HT-29 (cell line): ENCODE measurements at places on chromosomes 6 and 20. TPM values are rescaled to one million over a fixed set of nuclear protein-coding genes. Genes with fewer than 3 reads are reported as not detected.

- DNase-seq = no peak
Measured at GRCh38 chr6:22497276-22497675, 72.1 kb upstream of the HDGFL1 start.

MOXD1 gene
- total RNA-seq = not detected in 2 replicates

GRCh38 chr6:160739955-160740354, 37.9 kb downstream of the PLG start:
- DNase-seq = no peak

GRCh38 chr20:50295762-50296449, 105.3 kb downstream of the CEBPB start:
- DNase-seq = peak; percentile 38

DNA sequence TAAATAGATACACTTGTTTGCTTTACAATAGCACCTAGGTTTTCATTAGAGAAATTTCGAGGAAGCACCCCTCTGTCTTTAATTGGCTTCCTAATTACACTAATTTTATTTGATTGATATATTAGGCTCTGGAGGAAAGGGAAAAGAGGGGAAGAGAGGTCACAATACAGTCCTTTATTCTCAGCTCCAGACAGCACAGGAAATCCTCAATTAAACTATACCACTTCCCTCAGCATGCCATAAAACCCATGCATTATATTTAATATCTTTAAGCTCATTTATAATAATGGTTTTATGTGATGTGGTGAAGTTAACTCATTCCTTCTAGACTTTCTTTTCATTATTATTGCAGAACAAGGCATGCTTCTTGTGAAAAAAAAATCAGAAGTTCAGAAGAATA, 17.7 kb upstream of the PDE7B start:
- DNase-seq = no peak

GRCh38 chr6:87182321-87182720, 27.0 kb downstream of the ZNF292 start:
- DNase-seq = no peak

DNA sequence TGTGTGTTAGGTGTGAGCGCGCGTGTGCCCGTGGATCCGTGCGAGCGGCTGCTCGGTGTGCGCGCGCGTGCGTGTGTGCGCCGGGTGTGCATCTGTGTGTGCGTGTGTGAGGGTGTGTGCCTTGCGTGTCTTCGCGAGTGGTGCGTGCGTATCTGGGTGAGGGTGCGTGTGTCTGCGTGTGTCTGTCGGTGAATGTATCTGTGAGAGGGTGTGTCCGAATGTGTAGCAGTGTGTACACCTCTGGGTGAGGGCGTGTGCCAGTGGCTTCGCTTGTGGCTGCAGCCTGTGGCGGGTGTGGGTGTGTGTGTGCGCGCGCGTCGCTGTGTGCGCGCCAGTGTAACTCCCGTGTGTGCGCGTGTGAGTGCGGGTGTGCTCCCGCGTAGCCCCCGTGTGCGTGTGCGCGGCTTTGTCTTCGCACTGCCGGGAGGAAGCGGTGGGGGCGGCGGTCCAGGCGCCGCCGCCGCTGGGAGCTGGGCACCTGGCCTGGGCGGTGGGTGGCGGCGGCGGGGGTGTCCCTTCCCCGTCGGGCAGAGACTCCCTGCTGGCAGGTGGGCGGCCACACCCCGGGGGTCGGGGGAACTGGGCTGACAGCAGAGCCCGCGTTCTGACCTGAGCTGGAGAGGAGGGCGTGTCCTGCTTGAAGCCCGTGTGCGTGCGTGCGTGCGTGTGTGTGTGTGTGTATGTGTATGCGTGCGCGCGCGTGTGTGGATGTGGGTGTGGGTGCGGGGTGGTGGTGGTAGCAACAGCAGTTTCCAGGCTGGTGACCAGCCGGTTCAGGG, 61.3 kb upstream of the EPB41L1 start:
- peak; percentile 83 for DNase-seq

CYP24A1 gene
- total RNA-seq = 1.1 and 1.9 TPM in 2 replicates

ADAM33 gene
- not detected in 2 replicates for total RNA-seq

DNA sequence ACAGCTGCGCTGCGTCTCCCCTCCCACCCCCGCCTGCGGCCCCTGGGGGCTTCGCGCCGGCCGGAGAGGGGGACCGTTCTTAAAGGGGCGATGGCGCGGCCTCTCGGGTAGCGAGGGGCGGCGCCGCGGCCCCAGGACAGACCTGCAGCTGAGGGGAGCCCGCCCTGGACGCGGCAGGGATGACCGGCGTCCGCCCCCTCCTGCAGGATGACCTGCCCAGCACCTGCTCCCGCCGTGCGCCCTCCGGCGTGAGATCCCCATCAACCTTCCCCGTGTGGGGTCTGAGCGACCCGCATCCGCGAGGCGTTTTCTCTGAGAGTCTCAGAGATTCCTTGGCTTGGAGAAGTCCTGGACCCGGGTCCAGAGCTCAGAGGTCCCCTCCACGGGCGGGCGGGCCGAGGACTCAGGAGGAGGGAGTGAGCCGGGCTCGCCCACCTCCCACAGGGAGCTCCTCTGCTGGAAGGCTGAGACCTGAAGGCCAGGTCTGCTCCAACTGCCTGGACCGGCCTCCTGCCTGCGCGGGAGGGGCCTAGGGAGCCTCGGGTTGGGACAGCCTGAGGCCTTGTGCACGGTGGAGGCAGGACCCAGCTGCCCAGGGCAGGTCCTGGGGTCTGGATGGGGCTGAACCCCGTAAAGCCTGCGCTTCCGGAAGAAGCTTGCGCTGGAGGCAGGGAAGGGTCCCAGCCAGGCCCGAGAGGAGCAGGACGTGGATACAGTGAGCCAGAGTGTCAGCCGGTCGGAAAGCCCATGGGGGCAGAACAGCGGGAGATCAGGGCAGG, 532 bp upstream of the NKAIN4 start:
- no peak for DNase-seq

TFAP2C gene
- 0.16 TPM in 1 of 2 replicates, not detected in the other for total RNA-seq

EDN1 gene
- total RNA-seq = 37.0 and 43.2 TPM in 2 replicates

- no peak for DNase-seq
Measured at GRCh38 chr6:43871284-43871683, 101.3 kb downstream of the VEGFA start.

DNA sequence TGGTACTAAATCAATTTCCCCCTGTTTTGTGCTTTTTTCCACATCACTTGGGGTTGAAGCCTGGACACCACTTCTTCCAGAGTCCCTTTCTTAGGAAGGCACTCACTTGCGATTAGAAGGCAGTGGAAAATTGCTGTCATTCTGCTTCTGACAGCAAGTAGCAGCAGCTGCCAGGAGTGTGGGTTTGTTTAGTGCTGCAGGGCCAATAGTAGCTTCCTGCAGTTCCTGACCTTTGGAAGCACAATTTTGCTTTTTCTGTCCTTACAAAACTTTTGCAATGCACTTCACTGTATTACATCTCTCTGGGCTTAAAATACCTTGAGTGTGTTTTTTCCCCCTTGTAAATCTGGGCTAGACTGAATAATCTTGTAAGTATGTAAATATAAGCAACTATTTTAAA, 12.5 kb upstream of the HLA-DRA start:
- DNase-seq = no peak

DNA sequence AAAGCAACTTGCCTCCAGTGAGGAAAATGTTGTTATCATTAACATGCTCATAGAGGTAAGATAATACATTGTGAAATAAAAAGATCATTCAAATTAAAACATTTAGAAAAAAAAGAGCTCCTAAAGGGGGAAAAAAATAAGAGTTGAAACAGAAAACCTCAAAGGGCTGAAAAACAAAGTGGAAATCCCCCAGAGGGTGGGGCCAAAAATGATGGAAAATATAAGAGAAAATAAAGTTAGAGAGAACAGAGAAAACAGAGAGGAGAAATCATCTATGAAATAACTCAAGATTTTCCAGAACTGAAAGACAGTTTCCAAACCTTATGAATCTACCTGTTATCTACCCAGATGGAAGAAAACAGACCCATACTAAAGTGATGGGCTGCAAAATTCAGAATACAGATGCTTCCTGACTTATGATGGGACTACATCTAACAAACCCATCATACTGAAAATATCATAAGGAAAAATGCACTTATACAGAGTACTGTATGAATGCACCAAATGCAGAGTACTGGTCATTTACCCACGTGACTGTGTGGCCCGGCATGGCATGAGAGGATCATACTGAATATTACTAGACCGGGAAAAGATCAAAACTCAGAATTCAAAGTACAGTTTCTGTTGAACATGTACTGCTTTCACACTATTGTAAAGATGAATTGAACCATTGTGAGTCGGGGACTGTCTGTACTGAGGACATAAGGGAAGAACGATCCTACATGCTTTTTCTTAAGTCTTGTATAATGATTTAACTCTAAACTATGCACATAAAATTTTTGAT, 4.0 kb downstream of the ZBTB24 start:
- no peak for DNase-seq

GRCh38 chr20:8524101-8525016, 392.3 kb downstream of the PLCB1 start:
- DNase-seq = no peak

TNFRSF6B gene
- 4.1 and 4.9 TPM in 2 replicates for total RNA-seq

DNA sequence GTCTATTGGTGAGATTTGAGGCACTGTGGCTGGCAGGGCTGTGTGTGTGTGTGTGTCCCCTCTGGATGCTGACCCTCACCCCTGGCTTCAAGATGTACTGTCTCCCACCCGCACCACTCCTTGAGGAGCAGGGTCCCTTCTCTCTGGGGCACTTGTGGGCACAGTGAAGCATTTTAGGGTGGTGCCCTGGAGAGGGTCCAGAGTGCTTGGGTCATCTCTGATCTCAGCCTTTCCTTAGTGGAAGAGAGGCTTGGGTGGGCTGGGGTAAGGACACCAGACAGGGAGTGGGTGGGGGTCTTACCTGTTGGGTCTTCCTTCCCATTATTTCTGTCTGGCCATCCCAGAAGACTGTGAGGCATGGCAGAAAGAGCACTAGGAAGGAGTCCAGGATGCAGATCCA, 66.1 kb downstream of the EFCAB8 start:
- no peak for DNase-seq

DNA sequence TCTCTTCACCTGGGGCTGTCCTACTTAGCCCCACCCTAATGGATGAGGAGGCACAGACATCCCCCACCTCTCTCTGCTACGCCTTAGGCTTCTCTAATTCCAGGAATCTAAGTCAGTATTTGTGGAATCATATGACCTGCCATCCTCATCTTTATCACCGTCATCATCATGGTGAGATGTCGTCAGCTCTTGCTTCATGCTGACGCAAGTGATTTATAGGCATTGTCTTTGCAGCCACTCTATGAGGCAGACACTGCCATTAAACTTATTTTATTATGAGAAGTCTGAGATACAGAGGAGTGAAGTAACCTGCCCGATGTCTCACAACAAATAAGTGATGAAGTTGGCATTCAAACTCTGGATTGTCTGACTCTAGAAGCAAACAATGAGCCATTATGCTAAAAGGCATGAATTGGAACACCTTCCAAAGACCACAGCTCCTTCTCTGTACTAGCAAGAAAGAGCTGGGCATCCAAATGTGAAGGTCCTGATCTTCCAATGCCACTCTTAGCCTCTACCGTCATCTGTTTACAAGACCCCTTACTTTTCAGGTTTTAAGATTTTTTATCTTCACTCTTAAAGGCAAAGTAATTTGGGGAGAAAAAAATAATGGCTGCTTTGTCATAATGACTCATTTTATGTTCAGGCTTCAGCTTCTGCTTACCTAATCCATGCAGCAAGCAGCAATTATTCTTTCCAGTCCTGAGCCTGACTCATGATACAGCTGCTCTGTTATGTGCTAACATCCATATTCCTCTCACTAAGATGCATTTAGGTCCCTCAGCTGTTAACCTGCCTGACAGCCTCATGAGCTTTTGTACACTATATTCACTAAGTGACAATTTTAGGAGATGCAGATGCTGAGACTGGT, 113.7 kb upstream of the BCLAF1 start:
- peak; percentile 46 for DNase-seq

MRAP2 gene
- 7.6 and 10.5 TPM in 2 replicates for total RNA-seq

DNA sequence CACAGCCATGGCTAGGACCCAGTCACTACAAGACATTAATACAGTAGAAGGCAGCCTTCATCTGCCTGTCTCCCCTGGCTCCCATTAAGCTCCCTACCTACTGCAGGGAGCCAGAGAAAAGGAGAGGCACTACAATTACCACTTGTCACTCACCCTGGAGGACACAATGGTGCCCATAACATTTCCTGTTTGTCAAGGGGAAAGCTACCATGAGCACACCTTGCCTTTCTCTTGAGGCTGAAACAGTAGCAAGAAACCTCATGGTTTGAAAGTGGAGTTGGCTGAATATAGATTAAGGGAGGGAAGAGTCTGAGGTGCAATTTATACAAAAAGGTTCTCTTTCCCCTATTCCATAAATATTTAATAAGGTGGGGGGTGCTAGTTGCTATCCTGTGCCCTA, 27.9 kb downstream of the STK38 start:
- DNase-seq = no peak

SLC35D3 gene
- total RNA-seq = 0.05 and 0.66 TPM in 2 replicates

SPDEF gene
- 55.1 and 59.6 TPM in 2 replicates for total RNA-seq

- DNase-seq = no peak
Measured at GRCh38 chr6:140380427-140381218, 1006.2 kb upstream of the CITED2 start.

SIRPA gene
- total RNA-seq = 0.13 and 0.53 TPM in 2 replicates

GRCh38 chr6:100420711-100421110, 44.0 kb downstream of the SIM1 start:
- no peak for DNase-seq

HUS1B gene
- 1.1 TPM in 1 of 2 replicates, not detected in the other for total RNA-seq

GRCh38 chr20:57898332-57898731, 188.5 kb upstream of the PMEPA1 start:
- no peak for DNase-seq

GRCh38 chr6:68640491-68640835, 5.4 kb downstream of the ADGRB3 start:
- no peak for DNase-seq

DNA sequence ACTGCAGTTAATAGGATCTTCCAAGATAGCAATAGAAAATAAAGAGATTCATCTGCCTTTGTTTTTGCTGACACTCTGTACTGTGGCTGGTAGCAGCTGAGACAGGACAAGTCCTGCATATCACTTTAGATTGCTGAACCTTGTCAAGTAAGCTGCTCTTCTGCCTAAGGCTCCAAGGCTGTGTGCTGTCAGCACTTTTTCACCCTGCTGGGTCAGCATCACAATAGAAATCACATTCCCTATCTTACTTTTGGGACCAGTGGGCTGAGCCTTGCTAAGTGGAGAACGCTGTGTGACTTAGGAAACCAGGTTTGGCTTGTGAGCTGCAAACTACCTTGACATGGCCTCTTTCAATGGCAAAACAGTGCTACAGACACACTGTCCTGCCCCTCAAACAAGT, 263.9 kb downstream of the FRK start:
- DNase-seq = no peak

PNPLA1 gene
- 0.23 and 0.38 TPM in 2 replicates for total RNA-seq

- no peak for DNase-seq
Measured at GRCh38 chr6:134636186-134636799, 313.6 kb downstream of the ALDH8A1 start.

DNA sequence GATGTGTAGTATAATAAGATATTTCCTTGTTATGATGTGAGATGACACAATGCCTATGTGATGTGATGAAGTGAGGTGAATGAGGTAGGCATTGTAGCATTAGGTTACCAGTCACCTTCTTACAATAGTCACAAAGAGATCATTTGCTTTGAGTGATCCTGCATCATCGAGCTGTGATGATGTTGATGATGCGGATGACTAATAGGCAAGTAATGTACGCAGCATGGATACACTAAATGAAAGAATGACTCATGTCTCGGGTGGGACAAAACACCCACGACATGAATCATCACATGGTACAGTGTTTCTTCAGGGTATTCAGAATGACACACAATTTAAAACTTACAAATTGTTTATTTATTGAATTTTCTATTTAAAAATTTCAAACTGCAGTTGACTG, 806.3 kb upstream of the GJE1 start:
- peak; percentile 85 for DNase-seq

RSPH9 gene
- not detected in 2 replicates for total RNA-seq

- no peak for DNase-seq
Measured at GRCh38 chr6:35230498-35230897, 16.7 kb downstream of the SCUBE3 start.

GRCh38 chr6:43812850-43813578, 43.0 kb downstream of the VEGFA start:
- peak; percentile 79 for DNase-seq
